NCI-H748 treated with DMSO at 0.1 percent for 48 hours (cell line): ENCODE measurements at places on chromosomes 11 and 22.

- DNase-seq, result no peak
Measured at GRCh38 chr22:46592390-46592872, 27.8 kb upstream of the GRAMD4 start.

GRCh38 chr22:33459137-33459536 is 401.0 kb upstream of the SYN3 start:
- no peak for DNase-seq

- no peak for DNase-seq
Measured at GRCh38 chr11:99638073-99638553, 617.4 kb downstream of the CNTN5 start.

- DNase-seq, result no peak
Measured at GRCh38 chr22:28791841-28792490, 8.4 kb downstream of the XBP1 start.

GRCh38 chr22:31995046-31995445 is 48.0 kb upstream of the SLC5A1 start:
- no peak for DNase-seq

DNA sequence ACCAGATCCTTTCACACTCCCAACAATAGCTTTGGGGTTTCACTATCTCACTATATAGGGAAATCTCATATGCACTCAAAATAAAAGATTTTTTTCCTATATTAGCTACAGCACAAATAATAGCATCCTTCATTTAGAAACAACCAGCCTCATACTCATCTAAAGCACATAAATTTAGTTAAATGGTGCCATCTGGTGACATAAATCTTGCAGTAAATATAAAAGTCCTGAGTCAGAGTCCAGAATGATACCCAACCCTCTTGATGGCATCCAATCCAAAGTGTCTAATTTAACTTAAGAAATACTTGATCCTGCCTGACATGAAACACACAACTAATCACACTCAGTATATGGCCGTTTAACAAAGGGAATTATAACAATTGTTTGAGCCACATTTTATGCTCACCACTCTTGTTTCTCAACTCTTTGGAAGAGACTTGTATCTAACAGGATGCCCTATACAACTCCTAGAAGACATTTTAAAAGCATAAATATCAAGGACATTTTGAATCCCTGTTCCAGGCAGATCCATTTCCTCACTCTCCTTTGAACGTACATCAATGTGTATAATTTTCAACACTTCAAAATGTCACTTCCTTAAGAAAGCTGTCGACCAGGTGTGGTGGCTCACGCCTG is 36.2 kb downstream of the DLG2 start:
- peak; percentile 1 for DNase-seq

GRCh38 chr11:68724293-68724692 is 27.0 kb downstream of the TESMIN start:
- no peak for DNase-seq

GRCh38 chr11:1628506-1629325 is 859 bp upstream of the KRTAP5-5 start:
- no peak for DNase-seq

- DNase-seq, result no peak
Measured at GRCh38 chr11:2128130-2128510, 11.1 kb downstream of the IGF2 start.

GRCh38 chr22:40463017-40463631 is 92.7 kb downstream of the SGSM3 start:
- no peak for DNase-seq

DNA sequence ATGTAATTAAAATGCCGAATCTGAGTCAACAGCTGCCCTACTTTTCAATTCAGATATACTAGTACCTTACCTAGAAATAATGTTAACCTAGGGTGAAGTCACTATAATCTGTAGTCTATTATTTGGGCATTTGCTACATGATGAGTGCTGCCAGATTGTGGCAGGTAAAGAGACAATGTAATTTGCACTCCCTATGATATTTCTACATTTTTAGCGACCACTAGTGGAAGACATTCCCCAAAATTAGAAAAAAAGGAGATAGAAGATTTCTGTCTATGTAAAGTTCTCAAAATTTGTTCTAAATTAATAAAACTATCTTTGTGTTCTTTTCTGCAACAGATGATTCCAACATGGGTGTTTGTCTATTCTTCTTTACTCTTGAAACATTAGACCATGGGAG is 14.1 kb downstream of the MS4A1 start:
- no peak for DNase-seq

GRCh38 chr11:35163702-35164496 is 24.9 kb downstream of the CD44 start:
- no peak for DNase-seq

DNA sequence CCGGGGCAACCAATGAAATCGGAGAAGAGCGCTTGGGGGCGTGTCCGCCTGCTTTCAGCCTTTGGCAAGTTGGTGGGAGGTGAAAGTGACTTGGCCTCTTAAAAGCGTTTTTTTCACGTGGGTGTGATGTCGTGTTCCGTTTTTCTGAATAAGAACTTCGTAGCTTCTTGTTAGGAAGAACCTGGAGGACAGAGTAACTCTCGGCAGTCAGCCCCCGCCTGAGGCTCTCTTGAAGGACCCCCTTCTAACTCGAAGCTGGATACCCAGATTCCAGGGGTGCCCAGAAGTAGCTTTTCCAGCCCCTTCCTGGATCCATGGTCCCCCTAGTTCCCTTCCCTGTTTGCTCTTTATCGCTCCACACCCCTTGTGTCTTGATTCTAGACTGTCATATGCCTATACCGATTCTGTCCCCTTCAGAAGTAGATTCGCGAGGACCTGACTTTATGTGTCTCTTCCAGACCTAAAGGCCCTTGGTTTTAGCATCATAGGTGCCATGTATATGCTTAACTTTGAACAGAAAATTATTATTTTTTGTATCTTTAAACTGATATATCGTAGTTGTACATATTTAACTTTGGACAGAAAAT is 915 bp upstream of the OSBP start:
- no peak for DNase-seq

DNA sequence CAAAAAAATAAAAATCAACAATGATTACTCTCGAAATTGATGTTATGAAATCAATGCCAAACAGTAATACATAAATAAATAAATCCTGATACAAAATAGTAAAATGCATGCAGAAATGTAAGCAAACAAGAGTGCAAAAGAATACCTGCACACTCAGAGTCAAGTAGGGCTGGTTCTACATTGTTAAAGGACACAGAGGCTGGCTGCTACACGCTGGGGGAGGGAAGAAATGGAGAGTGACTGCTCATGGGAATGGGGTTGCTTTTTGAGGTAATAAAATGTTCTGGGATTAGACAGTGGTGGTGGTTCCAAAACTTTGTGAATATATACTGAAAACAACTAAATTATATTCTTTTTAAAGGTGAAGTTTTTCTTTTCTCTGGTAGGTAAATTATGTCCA is 32.1 kb downstream of the MAPK1 start:
- DNase-seq, result no peak

GRCh38 chr22:46587061-46587460 is 33.1 kb upstream of the GRAMD4 start:
- no peak for DNase-seq

DNA sequence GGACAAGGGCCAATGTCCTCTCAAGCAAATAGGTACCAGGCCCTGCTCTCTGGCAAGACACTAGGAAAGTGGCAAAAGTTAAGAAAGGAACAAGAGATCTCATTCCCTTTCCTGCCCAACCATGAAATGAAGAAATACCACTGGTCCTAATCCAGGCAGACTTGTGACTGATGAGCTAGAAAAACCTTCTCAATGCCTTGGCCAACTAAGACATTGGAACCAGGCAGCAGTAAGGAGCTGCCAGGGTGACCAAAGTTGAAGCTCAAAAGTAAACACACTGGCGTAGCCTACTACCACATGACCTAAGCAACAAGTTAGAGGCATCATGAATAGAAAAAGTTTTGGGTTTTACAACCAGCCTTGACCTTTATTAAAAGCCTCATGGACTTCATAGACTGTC is 45.1 kb upstream of the CHST1 start:
- DNase-seq, result no peak

DNA sequence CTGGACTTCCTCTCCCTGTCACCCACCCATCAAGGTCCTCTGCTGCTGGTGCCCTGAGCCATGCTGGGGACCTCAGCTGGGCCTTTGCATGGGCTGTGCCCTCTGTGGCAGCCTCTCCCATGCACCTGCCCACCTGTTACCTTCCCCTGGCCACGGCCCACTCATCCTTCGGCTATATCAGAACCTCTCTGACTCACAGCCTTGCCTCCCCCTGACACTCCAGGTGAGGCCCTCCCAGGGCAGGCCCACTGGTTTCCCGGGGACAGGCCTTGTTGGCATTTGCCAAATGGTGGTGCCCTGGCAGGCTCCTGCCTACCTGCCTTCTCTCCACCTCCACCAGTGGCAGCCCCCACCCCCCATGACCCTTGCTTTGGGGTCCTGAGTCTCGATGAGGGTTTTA is 73.7 kb upstream of the PRR5 start:
- no peak for DNase-seq

GRCh38 chr11:2704896-2705606 is 5.3 kb upstream of the KCNQ1OT1 start:
- DNase-seq, result no peak

GRCh38 chr11:121703201-121703600 is 250.4 kb upstream of the SORL1-AS1 start:
- DNase-seq, result no peak

- no peak for DNase-seq
Measured at GRCh38 chr11:106961048-106961447, 57.2 kb downstream of the GUCY1A2 start.

DNA sequence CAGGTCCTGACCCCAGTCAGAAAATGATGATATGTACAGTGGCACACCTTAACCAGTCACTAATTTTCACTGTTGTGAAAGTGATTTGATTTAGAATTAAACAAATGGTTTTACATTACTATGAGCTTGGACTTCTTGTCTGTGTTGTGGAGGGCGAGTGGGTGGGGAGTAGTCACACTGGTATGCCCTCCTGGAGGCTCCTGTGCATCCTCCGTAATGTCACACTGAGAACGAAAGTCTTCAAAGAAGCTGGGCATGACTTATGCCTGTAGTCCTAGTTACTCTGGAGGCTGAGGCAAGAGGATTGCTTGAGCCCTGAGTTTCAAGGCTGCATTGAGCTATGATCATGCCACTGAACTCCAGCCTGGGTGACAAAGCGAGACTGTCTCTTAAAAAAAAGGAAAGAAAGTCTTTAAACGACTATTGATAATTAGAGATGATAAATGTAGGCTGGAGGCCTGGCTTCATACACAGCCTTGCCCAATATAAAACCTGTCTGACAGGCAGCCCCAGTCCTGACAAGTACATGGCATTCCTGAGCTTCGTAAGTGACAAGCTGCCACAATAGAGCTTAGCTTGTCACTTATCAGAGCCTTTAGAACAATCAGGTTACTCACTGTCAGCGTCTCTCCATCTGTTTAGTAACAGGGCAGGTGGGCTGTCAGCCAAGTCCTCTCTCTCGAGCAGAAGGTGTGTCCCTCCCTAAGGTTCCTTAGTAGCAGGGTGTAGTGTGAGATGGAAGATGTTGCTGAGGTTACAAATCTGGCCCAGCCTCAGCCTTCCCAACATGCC is 5.0 kb upstream of the LIMK2 start:
- DNase-seq, result no peak

- no peak for DNase-seq
Measured at GRCh38 chr22:29726512-29727130, 6.8 kb downstream of the CABP7 start.

GRCh38 chr11:115207166-115207591 is 297.0 kb downstream of the CADM1 start:
- DNase-seq, result no peak

- DNase-seq, result no peak
Measured at GRCh38 chr11:66409226-66409625, 11.6 kb upstream of the NPAS4 start.
